Activated CD8-positive, alpha-beta memory T cell treated with anti-CD3 and anti-CD28 coated beads for 4 hours (primary cell): ENCODE measurements at places on chromosomes 6 and 20.

GRCh38 chr6:130412556-130413290 lies 46.9 kb downstream of the TMEM200A start:
- no peak for DNase-seq

GRCh38 chr6:1770435-1770843 lies 160.7 kb downstream of the FOXC1 start:
- DNase-seq = peak; percentile 9

GRCh38 chr6:6788394-6789032 lies 200.0 kb downstream of the LY86 start:
- no peak for DNase-seq

- DNase-seq = no peak
These were observed 28.4 kb downstream of the PRDM1 start for GRCh38 chr6:106114492-106114891.

- no peak for DNase-seq
These were observed 157.5 kb upstream of the AHI1 start for GRCh38 chr6:135655055-135655454.

GRCh38 chr6:1913577-1913976 lies 303.9 kb downstream of the FOXC1 start:
- DNase-seq = no peak

- no peak for DNase-seq
These were observed 51.5 kb downstream of the CEBPB start for GRCh38 chr20:50242178-50242514.

DNA sequence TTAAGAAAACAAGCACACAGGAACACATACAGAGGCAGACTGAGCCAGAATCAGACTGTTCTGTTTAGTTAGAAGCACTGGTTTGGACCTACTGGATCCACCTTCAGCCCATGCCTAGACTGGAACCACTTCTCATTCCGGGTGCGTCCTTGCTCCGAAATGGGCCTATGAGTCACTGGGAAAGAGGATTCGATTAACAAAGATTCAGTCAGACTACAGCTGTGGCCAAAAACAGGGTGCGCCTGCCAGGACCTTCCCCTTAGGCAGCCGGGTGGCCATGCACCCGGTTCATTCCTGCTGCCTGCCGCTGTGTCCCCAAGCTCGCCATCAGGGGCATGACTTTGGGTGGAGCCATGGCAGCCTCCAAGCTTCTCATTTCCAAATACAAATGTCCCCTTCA lies 14.5 kb upstream of the KCNK5 start:
- DNase-seq = no peak

- no peak for DNase-seq
These were observed 65.9 kb downstream of the PPP1R14C start for GRCh38 chr6:150208611-150209352.

DNA sequence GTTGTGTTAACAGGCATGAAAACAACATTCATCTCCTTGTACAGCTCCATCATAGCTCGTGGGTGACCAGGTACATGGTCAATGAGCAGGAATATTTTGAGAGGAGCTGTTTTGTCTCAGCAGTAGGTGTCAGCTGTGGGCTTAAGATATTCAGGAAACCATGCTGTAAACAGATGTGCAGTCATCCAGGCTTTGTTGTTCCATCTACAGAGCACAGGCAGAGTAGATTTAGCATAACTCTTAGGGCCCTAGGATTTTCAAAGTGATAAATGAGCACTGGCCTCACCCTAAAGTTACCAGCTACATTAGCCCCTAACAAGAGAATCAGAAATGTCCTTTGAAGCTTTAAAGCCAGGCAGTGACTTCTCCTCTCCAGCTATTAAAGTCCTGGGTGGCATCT lies 154.2 kb downstream of the BTBD9 start:
- no peak for DNase-seq

- no peak for DNase-seq
These were observed 29.7 kb upstream of the RANBP9 start for GRCh38 chr6:13741365-13741764.

- no peak for DNase-seq
These were observed 39.2 kb downstream of the FRMD1 start for GRCh38 chr6:168039849-168040248.

DNA sequence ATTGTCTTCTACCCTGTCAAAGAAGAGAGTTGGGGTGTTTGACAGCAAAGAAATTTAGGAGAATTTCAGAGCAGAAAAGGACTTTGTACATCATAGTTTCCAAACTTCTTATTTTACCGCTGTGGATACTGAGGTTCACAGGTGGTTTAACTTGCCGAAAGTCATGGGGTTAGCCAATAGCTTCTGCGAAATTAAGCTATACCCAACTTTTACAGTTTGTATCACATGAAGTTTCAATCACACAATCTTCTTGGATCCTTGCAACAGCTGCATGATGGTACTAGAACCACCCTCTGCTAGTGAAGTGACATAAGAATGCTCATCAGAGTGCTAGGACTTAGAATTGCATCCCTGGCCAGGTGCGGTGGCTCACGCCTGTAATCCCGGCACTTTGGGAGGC lies 345.5 kb downstream of the CD83 start:
- no peak for DNase-seq

DNA sequence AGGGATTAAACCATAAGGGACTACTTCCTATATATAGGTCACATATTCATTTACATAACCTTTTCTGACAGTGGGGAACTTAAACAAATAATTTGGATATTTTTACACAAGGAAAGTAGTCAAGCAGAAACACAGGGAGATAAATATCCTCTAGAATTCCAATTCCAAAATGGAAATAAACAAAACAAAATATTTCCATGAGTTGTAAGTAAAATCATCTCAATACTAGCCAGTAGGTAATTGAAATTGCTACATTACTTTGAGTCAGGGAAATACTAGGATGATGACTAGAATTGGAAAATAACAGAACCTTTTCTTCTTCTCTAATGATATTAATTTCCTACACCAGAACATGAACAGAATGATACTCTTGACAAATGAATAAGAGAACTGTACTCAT lies 1308.1 kb upstream of the GJE1 start:
- DNase-seq = no peak

GRCh38 chr6:155967322-155967721 lies 511.7 kb upstream of the NOX3 start:
- DNase-seq = no peak

- DNase-seq = no peak
These were observed 69.7 kb upstream of the SIRPA start for GRCh38 chr20:1825507-1825906.

DNA sequence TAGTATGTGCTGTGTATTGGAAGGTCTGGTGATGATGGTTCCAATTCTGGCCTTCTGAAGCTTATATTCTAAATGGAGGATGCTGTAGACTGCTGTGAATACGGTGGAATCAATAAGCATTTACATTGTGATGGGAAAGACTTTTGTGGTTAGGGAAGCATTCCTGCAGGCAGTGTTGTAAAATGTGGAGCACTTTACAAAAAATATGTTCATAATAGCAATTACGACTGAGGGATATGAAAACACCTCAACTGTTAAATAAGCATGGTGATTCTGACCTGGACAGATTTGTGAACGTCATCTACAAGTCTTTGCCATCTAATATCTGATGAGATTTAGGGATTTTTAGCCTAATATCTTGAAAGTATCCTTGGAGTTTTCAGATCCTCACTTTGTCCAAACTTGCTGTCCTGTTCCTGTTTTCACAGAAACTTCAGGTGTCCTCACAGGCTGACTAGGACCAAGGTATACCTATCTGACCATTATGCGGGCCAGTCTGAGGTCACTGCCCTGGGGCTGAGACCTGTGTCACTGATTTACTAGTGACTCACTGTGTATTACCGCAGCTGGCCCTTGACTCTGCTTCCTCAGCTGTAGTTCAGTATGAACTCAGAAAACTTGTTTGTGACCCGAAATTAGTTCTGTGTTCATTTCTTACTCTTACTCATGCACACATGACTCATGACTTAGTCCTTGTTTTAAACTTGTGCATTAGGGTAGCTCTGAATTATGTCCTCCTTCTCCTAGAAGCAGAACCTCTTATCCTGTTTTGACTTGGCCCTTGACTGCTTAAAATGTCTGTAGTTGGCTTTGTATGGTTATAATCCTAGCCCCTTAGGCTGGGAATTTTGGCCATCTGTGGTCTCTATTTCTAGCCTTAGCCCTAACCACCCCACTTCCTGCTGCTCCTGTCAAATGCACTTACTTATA lies 343.0 kb downstream of the CDKAL1 start:
- DNase-seq = no peak

DNA sequence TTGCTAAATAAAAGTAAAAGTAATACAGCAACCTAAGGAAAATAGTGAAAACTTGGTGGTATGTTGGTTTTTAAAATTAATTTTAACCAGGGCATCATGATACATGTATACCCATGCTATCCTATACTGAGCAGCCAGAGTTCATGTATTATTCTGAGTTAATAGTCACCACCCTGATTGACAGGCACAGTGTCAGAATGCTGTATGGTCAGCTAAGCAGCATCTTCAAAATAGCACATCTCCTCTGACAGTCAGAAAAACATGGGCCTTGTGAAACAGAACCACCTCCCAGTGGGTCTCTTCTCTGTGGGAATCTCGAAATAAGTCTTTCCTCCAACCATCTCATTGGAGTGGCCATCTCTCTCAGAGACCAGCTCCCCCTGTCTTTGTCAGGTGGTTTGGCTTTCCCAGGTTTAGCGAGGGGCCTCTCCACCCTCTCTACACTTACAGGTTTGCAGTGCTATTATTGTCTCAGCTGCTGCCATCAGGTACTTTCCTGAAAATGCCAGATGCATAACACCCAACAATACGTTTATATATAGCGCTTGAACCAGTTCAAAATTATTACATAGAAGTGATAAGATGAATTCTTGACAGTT lies 47.1 kb upstream of the RNF8 start:
- no peak for DNase-seq

DNA sequence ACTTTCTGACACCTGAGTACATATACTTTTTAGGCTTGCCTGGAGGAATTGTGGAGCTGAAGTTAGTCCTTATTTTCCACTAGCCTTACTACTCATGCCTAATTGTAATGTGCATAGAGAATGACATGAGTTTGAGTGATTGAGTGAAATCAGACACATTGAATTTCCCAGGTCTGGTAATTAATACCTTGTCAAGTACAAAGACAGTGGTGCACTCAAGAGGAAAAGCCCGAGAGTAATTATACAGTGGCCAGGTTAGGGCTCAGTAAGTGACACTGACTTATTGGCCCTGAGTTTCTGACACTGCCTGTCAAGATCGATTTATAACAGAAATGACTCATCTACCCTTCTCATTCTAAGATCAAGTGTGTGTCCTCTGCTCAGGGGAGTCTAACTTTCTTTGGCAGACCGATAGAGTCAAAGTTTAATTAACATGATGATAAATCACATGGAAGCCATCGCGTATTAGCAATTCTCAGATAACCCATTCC lies 288.3 kb downstream of the TPBG start:
- no peak for DNase-seq

DNA sequence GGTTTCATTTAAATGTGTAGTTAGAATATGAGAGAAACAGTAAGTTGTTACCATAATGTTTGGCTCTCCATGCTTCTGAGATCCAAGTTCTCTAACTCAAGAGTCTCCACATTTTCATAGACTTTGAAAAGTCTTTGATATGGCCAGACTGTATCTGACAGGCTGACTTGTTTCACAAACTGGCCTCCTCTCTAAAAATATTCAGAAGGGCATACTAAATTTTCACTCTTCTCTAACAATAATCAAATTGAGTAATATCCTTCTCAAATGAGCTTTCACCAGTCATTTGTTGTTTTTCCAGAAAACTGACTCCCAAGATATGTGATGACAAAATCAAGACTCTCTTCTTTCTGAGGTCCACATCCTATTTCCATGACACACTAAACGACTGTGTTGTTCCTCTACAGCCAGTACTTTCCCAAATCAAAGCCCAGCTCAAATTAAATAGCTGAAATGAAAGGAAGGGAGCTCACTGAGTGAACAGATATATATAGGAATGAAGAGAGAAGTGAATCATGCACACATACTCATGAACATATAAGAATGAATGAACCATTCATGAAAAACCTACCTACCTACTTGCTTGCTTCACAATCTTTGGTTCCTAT lies 15.1 kb downstream of the HIVEP2 start:
- DNase-seq = no peak

GRCh38 chr20:1174787-1175186 lies 10.0 kb downstream of the TMEM74B start:
- no peak for DNase-seq

DNA sequence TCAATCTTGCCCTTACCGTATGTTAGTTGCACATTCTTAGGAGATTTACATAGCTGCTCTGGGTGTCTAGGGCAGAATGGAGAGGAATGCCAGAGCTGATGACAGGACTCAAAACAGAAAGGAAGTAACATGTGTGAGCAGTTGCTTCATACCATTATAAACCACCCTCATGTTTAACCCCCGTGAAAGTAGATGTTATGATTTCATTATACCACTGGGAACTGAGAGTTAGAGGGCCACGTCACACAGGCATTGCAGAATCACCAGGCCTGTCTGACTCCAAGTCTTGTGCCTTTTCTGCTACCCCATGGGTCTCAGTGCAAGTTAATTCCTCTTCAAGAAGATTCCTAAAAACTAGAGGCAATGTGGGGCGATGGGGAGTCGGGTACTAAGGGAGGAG lies 23.5 kb upstream of the SIM1 start:
- no peak for DNase-seq

DNA sequence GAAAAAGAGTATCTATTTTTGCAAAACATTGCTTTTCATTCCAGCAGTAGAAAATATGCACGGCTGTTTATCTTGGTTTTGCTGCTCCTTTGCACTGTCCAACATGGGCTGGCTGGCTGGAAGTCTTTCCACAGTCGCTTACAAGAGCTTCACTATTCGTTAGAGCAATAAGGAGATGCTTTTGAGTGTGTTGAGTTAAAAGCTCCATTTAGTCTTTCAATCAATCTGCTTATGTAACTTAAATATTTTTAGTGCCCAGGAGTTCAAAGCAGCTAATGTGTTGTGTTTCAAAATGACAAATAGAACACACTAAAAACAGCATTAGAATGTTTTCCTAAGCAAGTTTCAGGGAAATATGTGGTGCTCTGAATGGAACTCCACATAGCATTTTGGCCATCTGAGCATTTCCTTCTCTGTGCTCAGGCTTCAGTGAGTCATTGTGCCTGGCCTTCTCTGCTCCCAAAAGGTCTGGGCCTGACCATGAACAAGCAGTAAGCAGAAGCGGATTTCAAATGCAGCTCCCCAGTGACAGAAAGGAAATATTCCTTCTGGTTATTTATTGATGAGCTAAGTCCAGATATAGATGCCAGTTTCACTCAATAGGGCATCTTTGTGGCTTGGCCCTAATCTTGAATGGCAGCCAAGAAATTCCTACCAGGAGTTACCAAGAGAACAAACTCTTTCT lies 580.3 kb downstream of the TENT5A start:
- no peak for DNase-seq

GRCh38 chr6:19736066-19736465 lies 101.1 kb upstream of the ID4 start:
- DNase-seq = no peak

GRCh38 chr6:35508542-35508941 lies 4.2 kb downstream of the TULP1 start:
- no peak for DNase-seq
